ENCODE measurements at places on chromosomes 11 and 22.
A peak's percentile ranks its signal among the peaks of the same experiment; 100 is the strongest.

DNA sequence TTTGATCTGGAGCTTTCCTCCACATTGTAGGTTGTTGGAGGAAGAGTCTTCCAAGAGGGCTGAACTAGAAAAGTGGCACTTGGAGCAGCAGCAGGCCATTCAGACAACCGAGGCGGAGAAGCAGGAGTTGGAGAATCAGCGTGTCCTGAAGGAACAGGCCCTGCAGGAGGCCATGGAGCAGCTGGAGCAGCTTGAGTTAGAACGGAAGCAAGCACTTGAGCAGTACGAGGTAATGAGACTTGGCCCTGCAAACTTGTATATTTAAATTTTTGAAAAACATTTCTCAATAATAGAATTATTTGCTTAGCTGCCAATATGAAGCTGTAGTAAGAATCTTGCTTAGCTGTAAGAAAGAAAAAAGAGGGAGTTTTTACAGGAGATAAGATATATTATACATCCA, 84.0 kb downstream of the SWAP70 start:
- no peak for DNase-seq

GRCh38 chr22:45475063-45475747, 27.5 kb upstream of the FBLN1 start:
- DNase-seq: no peak

GRCh38 chr11:44628730-44629700, 63.6 kb downstream of the CD82 start:
- no peak for DNase-seq

DNA sequence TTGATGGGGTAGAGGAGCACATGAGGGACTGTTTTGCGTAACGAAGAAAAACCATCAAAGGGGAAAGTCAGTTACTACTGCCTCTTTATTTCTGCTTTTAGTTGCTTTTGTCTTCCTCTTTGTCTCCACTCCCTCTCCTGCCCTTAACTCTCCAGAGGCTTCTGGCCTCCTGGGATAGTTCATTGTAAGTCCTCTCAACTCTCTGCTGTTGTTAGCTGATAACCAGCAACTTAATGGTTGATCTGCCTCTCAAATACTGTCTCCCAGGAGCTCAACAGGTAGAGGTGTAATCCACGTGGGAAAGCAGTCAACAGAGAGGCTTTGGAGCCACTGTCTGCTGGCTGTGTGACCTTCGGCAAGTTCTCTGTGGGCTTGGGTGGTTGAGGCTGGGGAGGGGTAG, 47.3 kb downstream of the CCDC81 start:
- no peak for DNase-seq

DNA sequence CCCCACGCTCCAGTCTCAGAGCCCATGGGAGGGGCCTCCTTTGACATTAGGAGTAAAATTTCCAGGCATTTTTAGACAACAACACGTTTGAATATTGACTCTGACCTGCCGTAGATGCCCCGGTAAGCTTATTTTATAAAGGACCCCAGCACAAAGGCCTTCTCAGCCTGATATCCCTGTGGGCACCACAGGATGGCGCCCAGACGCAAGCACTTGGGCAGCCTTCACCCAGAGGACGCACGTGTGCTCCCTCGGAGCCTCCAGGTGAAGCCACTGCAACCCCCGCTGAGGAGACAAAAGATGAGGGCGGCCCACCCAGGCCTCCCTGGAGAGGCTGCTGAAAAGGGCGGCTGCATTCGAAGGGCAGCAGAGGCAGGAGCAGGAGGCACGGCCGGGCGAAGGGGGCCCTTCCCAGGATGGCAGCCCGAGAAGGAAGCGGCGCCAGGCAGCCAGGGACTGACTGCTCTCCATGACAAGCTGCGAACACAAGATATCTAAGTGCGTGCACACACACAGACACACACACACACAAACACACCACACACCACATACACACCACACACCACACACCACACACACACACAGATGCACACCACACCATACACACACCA, 15.2 kb upstream of the TH start:
- DNase-seq: no peak

DNA sequence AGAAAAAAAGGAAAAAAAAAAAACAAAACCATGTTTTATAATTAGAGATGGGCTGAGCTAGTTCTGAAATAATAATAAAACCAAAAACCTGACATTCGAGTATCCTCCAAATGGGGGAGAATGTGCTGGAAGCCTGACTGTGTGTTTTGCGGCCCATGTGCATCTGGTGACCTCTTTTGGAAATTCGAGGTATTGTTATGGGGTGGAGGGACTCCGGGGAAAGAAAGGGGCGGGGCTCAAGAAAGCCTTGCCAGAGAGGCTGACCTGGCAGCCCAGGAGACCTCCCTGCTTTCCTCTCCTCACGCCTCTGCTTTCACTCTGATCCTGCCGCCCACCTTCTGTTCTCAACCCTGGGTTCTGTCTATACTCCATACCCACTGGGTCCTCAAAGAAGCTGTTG, 72.9 kb downstream of the CTTN start:
- peak; percentile 49 for DNase-seq

GRCh38 chr22:35620624-35621251, 3.6 kb upstream of the MB start:
- DNase-seq: no peak

DNA sequence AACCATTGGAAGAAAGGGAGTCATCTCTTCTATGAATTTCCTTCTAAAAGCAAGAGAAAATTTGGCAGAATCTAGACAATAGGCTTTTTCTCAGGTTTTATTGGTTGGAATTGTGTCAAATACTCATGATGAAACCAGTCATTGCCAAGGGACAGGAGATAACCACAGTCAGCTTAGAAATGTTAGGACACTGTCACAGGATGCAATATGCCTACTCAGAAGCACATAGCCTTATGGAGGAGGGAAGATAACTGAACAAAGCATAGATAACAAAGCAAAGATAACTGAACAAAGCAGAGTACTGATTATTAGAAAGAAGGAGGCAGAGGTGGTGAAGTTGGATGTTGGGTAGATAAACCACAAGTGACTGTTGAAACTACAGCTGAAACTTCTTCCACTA, 303.5 kb upstream of the PDGFD start:
- DNase-seq: no peak

GRCh38 chr11:115939104-115939730, 435.0 kb upstream of the CADM1 start:
- DNase-seq: no peak

GRCh38 chr22:21919526-21920307, 32.9 kb downstream of the PPM1F start:
- no peak for DNase-seq

DNA sequence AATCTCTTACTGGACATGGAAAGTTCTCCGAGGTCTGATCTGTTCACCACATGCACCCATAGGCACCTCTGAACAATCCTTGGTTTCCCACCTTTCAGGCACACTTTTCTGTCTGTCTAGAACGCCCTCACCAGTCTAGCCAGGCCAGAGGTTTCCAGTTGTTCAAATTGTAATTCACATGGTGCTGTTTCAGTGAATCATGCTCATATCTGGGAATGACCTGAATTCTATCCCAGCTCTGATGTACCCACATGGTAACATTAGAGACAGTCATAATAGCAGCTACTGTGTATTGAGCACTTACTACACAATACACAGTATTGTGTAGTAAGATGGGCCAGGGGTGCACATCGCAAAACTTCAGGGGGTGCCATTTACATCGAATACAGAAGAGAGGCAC, 138.2 kb downstream of the COMMD9 start:
- no peak for DNase-seq

DNA sequence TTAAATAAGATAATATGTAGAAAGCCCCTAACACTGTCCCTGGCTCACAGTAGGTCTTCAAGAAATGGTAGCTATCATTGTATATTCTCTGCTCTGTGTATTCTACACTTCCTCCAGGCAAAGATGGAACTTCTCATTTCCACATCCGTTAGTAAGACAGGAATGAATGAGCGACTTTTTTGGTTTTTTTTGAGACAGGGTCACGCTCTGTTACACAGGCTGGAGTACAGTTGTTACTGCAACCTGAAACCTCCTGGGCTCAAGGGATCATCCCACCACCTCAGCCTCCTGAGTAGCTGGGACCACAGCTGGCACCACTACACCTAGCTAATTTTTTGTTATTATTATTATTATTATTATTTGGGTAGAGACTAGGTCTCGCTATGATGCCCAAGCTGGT, 2.3 kb upstream of the CLPB start:
- no peak for DNase-seq

GRCh38 chr22:38230108-38230825, 28.5 kb downstream of the MAFF start:
- DNase-seq: no peak

- no peak for DNase-seq
Measured at GRCh38 chr11:134063991-134064747, 4.7 kb upstream of the JAM3 start.

GRCh38 chr11:14969901-14970323, 2.2 kb downstream of the CALCA start:
- no peak for DNase-seq

- DNase-seq: no peak
Measured at GRCh38 chr11:34890089-34890488, 26.1 kb downstream of the APIP start.

GRCh38 chr11:22984045-22984444, 123.8 kb upstream of the CCDC179 start:
- no peak for DNase-seq

DNA sequence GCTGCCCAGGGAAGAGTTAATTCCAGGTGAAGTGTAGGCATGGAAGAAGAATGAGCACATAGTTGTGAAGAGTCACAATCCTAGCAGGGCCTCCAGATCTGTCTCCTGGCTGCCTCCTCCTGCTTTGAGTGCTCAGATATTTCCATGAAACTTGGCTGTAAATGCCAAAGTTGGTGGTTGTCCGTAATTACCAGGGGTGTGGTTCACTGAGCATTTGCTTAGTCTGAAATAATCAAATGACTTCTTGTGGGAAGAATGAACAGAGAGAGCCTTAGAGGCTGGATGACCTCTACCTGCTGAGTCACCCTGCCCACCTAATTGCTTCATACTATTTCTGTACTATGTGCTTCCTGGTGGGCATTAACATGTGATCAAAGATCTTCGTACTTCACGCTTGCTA, 50.9 kb downstream of the APIP start:
- no peak for DNase-seq

DNA sequence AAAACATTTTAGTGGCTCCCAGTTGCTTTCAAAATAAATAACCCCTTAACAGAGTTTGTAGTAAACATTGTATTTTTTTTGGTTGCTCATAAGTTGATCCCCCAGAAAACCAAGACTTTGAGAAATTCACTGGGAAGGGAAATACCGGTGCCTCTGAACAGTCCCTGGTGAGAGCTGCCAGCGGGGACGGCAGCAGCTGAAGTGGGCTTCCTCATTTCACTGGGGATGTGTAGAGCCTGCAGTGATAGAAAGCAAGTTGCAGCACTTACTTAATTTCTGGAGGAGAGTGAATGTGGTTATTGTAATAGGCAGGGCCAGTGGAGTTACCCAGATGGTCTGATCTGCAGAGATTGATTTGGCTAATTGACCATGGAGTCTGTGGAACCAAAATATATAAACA, 18.6 kb upstream of the MCHR1 start:
- DNase-seq: no peak

GRCh38 chr11:78216571-78217287, 28.0 kb downstream of the USP35 start:
- DNase-seq: no peak

- no peak for DNase-seq
Measured at GRCh38 chr11:113277907-113278306, 36.5 kb upstream of the TTC12 start.

DNA sequence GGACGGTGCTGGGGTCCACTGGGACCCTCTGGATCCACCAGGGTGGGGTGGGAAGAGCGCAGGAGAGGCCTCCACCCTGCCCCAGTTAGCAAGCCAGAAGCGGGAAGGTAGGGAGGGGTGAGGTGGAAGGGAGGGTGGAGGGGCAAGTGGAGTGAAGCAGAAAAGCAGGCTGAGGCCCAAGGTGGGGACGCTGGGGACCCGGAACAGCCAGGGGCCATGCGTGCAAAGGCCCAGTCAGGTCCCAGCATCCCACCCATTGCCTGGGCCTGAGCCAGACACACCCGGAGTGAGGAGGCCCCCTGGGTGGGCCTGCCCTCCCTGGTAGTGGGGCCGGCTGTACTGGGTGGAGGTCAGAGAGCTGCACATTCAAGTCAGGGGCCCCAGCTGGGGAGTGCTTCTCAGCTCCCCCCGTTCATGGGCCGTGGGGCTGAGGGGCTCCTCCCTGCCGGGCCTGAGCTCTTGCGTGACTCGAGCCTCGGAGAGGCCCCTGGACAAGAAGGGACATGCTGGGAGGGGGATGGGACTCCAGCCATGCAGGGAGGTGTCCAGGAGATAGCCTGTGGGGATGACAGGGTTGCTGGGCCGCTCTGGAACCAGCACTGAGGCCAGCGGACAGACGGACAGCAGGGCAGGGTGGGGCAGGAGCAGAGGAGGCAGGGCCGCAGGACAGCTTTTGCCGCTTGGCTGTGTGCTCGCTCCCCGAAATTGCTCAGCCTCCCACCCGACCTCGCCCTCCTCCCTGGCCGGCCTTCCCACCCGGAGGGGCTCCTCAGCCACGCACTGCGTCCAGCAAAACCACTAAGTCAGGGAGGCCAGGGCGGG, 7.7 kb downstream of the TNNT3 start:
- DNase-seq: no peak

GRCh38 chr11:63882555-63883242, 34.3 kb downstream of the RCOR2 start:
- no peak for DNase-seq

DNA sequence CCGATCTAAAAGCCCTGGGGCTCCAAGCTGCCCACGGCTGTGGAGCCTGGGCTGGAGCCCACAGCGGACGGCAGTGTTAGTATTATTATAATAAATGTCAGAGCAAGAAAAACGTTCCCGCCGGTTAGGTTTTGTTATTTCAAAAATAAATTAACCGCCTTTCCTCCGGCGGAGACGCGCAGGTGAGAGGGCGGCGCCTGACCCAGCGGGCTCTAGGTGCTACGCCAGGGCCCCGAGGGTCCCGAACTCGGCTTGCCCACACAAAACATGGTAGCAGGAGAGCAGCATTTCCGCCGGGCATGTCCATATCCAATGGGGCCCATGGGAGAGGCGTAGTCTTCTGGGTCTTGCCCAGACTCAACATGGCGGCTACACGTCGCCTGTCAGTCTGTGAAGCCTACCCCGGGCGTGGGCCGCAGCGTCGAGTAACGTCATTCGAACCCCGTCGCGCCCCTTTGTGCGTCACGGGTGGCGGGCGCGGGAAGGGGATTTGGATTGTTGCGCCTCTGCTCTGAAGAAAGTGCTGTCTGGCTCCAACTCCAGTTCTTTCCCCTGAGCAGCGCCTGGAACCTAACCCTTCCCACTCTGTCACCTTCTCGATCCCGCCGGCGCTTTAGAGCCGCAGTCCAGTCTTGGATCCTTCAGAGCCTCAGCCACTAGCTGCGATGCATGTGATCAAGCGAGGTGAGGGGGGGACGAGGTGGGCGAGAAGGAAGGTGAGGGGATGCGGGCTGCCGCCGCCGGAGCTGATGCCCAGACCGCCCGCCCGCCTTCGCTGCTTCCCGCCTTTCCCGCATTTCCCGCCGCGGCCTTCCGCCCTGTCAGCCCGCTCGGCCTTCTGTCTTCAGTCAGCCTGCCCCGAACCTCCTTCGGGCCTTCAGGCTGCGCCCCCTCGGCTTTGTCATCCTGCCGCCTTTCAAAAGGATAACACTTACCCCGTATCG, at the start of gene RRM1:
Gene RRM1 (plus strand): TSS at position 452 of the 944 bp plus-strand sequence. CDS start 214 bp downstream, at position 666.
- DNase-seq: peak; percentile 96
